ENCODE measurements at places on chromosomes 6 and 20. TPM values are rescaled to one million over a fixed set of nuclear protein-coding genes. Genes with fewer than 3 reads are reported as not detected.

GRCh38 chr6:12709556-12710232, 6.9 kb upstream of the PHACTR1 start:
- H3K27ac ChIP-seq, result no peak overlapping the region
- H3K4me1 ChIP-seq, result no peaks in the 10 kb centered on the region
- H3K36me3 ChIP-seq, result no peaks in the 10 kb centered on the region
- H3K4me3 ChIP-seq, result no peak overlapping the region

The SPATA25 gene
- total RNA-seq, result 2.7 TPM

- H3K27me3 ChIP-seq, result no peaks in the 10 kb centered on the region
- DNase-seq, result no peak
- H3K27ac ChIP-seq, result peak overlapping the region; percentile 17
- H3K36me3 ChIP-seq, result no peaks in the 10 kb centered on the region
- H3K4me3 ChIP-seq, result no peak overlapping the region
Measured at GRCh38 chr6:57193177-57193576, 21.1 kb downstream of the BAG2 start.

DNA sequence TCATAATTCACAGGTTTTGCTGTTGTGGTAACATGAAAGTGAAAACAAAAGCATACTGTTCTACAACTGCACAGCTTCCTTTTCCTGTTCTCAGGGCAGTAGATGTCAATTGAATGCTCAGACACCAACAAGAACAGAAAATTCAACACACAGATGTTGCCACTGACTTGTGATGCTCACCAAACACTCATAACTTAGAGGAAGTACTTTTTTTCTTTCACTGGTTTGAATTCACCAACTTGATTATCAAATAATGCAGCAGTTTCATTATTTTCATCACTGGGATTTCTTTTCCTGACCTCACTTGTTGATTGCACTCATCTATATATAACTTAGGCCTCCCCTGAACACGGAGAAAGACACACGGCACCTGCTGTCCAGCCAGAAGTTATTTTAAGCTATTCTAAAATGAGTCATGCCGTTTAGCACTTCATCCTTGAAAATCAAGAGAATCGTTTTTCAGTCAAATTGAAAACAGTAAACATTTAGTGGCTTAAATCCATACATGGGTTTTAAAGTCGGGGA, 949 bp downstream of the TXLNB start:
- peak overlapping the region; percentile 43 for H3K4me3 ChIP-seq
- peaks cover 45% of the 10 kb centered on the region for H3K4me1 ChIP-seq
- DNase-seq, result no peak
- H3K27ac ChIP-seq, result peak overlapping the region; percentile 86
- H3K27me3 ChIP-seq, result no peaks in the 10 kb centered on the region

The KCNS1 gene
- 0.17 TPM for total RNA-seq

DNA sequence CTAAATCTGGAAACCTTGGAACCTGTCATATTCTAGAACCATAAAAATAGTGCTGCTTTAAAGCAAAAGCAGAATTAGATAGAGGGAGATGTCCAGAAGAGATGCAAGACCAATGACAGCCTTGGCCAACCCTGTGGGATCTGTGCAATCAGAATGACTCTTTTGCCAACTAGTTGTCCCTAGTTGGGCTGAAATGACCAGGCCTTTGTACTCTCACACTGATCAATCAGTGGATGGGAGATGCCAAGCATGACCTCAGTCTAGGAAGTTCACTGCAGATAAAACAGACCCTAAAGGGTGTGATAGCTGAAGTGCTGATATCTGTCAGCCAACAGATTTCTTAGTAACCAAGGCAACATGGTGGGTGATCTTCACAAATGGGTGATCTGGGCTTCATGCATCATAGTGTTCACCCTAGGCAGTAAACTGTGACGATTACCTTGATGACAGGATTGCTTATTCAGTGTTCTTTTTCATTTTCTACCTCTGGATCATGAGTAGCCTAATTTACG, 52.1 kb downstream of the BCKDHB start:
- no peaks in the 10 kb centered on the region for H3K27me3 ChIP-seq
- no peaks in the 10 kb centered on the region for H3K4me1 ChIP-seq
- DNase-seq, result no peak
- no peak overlapping the region for H3K4me3 ChIP-seq

The SPTLC3 gene
- 2.8 TPM for total RNA-seq

The CLPSL2 gene
- not detected for total RNA-seq

- H3K4me1 ChIP-seq, result peaks cover 59% of the 10 kb centered on the region
- no peaks in the 10 kb centered on the region for H3K27me3 ChIP-seq
- DNase-seq, result no peak
- no peak overlapping the region for H3K27ac ChIP-seq
- no peak overlapping the region for H3K4me3 ChIP-seq
- H3K36me3 ChIP-seq, result no peaks in the 10 kb centered on the region
Measured at GRCh38 chr20:57665589-57665971, 44.2 kb downstream of the PMEPA1 start.

The HRH3 gene
- not detected for total RNA-seq

DNA sequence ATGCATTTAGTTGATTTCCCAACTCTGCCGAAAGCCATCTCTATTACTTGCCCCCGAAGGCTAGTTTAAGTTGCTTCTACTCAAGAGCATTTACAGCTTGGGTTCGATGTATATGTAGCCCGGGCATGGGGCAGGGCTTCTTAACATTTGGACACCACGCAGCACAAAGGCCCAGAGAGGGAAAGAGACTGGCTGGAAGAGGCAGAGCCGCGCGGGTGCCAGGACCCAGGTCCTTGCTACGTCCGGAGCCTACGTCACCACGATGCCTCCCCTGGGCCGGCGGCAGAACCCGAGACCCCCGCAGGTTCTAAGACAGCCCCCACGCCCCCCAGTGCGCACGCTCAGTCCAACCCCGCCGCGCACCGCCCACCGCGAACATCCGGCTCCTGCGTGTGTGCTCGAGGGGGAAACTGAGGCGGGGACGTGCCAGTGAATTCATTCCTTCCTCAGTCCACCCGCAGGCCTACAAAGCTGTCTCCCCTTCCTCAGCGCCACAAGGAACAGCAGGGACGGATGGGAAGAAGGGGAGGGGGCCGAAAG, 367 bp upstream of the PCIF1 start:
- peaks cover 19% of the 10 kb centered on the region for H3K36me3 ChIP-seq
- H3K27ac ChIP-seq, result peak overlapping the region; percentile 100
- DNase-seq, result no peak

The OR2J3 gene
- not detected for total RNA-seq

DNA sequence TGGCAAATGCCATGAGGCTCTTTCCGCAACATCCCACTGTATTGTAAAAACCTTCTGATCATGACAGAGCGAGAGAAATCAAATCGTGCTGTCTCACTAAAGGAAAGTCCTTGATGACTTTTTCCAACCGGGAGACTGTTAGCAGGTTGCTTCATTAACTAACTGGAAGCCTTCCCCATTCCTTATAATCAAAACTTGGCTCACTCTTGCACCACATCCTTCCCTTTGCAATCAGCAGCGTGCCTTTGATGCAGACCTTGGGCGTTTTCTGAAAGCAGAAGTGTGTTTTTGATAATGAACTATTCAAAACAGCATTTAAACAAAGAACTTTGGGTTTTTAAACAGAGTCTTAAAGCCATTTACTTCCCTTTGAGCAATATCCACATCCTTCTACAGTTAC, 96.2 kb upstream of the CNR1 start:
- DNase-seq, result no peak
- H3K27ac ChIP-seq, result no peak overlapping the region
- no peak overlapping the region for H3K4me3 ChIP-seq

DNA sequence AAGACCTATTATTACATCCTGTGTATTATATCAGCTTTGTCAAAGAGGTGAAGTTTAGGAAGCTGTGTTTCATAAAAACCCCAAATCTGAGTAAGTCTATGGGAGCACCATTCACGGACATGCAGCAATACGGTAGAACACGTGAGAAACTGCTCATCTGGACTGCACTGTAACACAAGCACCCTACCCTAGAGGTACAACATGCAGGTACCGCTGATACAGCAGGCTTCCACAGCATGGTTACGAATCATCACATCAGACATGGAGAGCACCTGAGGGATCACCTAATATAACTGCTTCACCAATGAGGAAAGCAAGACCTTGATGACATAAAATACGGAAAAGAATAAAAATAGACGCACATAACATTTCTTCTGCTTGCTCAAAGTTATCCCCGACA, 96.7 kb downstream of the GMDS start:
- no peak for DNase-seq
- H3K4me3 ChIP-seq, result no peak overlapping the region
- H3K4me1 ChIP-seq, result no peaks in the 10 kb centered on the region
- H3K27ac ChIP-seq, result no peak overlapping the region

The CD2AP gene
- total RNA-seq, result 20.7 TPM

DNA sequence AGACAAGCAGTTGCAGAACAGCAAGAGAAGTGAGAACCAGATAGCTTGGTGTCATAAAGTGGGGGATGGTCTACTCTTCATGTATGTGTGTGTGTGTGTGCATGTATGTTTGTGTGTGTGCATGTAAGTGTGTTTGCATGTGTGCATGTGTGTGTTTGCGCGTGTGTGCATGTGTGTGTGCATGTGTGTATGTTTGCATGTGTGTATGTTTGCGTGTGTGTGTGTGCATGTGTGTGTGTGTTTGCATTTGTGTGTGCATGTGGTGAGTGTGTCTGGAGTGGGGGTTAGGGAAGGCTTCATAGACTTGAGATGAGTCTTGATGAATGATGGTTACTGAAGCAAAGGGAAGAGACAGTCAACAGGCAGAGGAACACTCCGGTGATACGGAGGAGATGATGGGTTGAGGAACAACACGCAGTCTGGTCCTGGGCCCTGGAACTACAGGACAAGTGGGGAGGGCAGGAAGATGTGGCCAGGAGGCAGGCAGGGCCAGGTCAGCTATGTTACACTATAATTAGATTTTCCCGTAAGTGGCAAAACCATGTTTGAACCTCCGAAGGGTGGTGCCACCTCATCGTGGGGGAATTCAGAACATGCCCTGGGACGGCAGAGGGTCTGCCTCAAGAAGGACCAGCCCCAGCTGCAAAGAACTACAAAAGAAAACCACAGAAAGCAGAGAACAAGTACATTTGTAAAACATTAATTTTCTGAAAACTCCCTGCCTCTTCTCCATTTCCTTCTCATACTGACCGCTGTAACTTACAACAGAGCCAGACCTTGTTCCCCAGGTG, 38.7 kb upstream of the PDE10A start:
- H3K4me3 ChIP-seq, result no peak overlapping the region
- no peak for DNase-seq

DNA sequence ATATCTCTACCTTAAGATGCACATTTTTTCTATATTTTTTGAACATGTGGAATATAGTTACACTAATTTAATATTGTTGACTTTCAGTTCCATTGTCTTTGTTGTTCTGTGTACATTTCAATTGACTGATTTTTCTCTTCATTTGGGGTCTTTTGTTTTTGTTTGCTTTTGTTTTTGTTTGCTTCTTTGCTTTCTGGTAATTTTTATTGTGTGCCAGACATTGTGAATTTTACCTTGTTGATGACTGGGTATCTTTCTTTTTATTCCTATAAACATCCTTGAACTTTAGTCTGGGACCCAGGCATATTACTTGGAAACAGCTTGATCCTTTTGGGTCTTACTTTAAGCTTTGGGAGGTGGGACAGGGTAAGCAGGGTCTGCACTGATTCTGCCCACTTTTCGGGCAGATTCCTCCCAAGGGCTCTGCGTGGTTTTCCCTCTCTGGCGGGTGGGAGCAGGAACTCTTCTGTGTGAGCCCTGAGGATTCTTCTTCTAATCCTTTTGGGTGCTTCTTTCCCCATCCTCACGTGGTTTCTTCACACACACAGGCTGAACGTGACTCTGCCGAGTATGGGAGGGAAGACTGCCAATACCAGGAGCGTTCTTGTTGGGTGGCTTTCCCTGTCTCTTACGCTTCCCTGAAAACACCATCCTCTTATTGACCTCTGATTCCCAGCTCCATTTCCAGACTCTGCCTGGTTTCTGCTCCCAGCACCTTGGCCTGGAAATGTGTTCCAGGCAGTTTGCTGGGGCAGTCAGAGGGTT, 200.5 kb downstream of the ARID1B start:
- no peak for DNase-seq
- H3K4me1 ChIP-seq, result peaks cover 62% of the 10 kb centered on the region
- no peak overlapping the region for H3K4me3 ChIP-seq
- H3K27me3 ChIP-seq, result no peaks in the 10 kb centered on the region
- no peaks in the 10 kb centered on the region for H3K36me3 ChIP-seq

- H3K27me3 ChIP-seq, result no peaks in the 10 kb centered on the region
- no peak overlapping the region for H3K27ac ChIP-seq
- H3K36me3 ChIP-seq, result no peaks in the 10 kb centered on the region
- H3K4me1 ChIP-seq, result peaks cover 6% of the 10 kb centered on the region
- H3K4me3 ChIP-seq, result no peak overlapping the region
- DNase-seq, result no peak
Measured at GRCh38 chr20:14495066-14495465, 157.7 kb upstream of the FLRT3 start.

The RBPJL gene
- total RNA-seq, result not detected

The XKR7 gene
- total RNA-seq, result not detected

The CASS4 gene
- 4.1 TPM for total RNA-seq

The DEFB124 gene
- total RNA-seq, result not detected

- H3K36me3 ChIP-seq, result no peaks in the 10 kb centered on the region
- H3K4me3 ChIP-seq, result no peak overlapping the region
- H3K4me1 ChIP-seq, result no peaks in the 10 kb centered on the region
- H3K27me3 ChIP-seq, result no peaks in the 10 kb centered on the region
- H3K27ac ChIP-seq, result no peak overlapping the region
- DNase-seq, result no peak
Measured at GRCh38 chr20:14410869-14411555, 73.6 kb upstream of the FLRT3 start.

DNA sequence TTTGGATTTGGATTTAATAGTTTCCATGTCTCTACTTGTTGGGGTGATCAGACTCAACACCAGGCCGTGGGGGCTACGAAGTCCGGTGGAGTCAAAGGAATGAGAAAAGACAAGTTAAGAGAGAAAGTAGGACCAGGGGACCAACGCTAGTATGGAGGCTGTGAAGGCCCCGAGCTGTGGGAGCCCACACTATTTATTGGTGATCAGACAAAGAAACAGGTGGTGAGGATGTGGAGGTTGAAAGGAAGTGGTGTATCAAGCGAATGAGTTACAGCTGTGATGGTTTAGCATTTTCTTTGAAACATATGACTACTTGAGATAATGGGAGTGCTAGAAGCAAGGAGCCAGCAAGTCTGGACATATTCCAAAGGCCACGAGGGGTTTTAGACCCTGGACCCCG, 62.4 kb downstream of the AKAP7 start:
- H3K4me3 ChIP-seq, result no peak overlapping the region
- H3K27ac ChIP-seq, result no peak overlapping the region
- no peak for DNase-seq
- no peaks in the 10 kb centered on the region for H3K4me1 ChIP-seq
- no peaks in the 10 kb centered on the region for H3K27me3 ChIP-seq
